Activated CD4-positive, alpha-beta memory T cell treated with anti-CD3 and anti-CD28 coated beads for 36 hours (primary cell): ENCODE measurements at places on chromosomes 6 and 20. TPM values are rescaled to one million over a fixed set of nuclear protein-coding genes. Genes with fewer than 3 reads are reported as not detected.
A peak's percentile ranks its signal among the peaks of the same experiment; 100 is the strongest.

GRCh38 chr20:59044295-59044694, 1.7 kb upstream of the PRELID3B start:
- no peak for DNase-seq

DNA sequence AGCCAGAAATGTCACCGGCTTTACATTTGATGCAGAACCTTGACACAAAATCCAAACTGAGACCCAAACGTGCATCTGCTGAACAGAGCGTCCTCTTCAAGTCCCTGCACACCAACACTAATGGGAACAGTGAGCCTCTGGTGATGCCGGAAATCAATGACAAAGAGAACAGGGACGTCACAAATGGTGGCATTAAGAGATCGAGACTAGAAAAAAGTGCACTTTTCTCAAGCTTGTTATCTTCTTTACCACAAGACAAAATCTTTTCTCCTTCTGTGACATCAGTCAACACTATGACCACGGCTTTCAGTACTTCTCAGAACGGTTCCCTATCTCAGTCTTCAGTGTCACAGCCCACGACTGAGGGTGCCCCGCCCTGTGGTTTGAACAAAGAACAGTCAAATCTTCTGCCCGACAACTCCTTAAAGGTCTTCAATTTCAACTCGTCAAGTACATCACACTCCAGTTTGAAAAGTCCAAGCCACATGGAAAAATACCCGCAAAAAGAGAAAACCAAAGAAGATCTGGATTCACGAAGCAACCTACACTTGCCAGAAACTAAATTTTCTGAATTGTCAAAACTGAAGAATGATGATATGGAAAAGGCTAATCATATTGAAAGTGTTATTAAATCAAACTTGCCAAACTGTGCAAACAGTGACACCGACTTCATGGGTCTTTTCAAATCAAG, 108.4 kb downstream of the RTN4IP1 start:
- peak; percentile 90 for DNase-seq

DNA sequence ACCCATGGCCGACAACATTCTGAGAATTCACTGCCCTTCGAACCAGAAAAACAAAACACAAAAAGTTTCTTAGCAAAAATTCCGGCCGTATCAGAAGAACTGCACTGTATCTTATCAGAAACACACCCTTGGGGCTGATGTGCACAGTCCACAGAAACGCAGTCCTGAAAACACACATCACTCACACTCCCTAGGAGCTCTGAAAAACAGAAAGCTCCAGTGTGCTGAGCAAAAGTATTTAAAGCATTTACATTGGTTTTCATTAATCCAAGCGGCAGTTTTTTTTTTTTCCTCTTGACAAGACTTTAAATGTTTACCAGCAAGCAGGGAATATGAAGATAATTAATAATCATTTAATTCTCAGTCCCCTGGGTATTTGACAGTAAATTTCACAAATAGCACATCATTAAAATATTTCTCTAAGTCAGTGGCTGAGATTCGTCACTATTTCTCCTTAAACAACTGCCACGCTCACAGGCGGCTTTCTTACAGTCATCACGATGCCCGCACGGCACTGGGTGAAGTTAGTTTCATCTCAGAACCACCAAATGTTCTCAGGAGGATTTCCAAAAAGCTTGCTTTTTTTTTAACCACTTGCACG, 13.3 kb downstream of the NFATC2 start:
- peak; percentile 88 for DNase-seq

- no peak for DNase-seq
Observed at GRCh38 chr6:10890151-10890550, 3.3 kb downstream of the SYCP2L start.

The BMP2 gene
- total RNA-seq: not detected

The C20orf141 gene
- not detected for total RNA-seq
